ENCODE measurements at places on chromosomes 6 and 20.

DNA sequence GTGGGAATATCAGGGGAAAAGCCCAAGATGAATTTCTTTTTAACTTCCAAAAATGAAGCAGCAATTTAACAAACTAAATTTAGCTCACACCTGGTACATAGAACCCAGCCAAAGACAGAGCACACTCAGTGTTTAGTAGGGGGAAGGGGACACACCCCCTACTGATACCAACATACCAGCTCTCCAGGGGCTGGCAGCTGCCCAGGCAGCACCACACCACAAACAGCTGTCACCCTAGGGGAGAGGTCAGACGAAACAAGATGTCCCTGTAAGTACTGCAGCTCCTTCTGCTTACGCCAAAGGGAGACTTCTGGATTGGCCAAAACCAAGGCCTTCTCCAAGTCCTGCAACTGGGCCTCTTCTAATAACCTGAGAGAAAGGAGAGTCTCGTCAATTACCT is 26.0 kb downstream of the MDN1 start:
- DNase-seq, result no peak

DNA sequence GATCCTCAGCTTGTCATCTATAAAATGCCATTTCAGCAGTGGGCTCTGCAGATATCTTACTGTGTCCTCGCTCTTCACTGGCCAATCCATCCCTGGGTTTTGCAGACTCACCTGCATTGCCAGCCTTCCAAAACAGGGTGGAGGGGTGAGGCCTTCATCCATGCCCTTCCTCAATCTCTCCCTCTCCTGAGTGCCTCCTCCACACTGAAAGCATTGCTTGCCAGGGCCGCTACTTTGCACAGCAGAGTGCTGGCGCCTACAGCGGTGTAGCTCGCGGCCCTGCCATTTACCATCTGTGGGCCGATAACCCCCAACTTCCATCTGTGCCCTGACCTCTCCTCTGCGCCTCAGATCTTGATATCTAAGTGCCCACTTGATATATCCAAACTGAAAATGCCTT is 29.4 kb downstream of the TM9SF4 start:
- DNase-seq, result no peak

- no peak for DNase-seq
These were observed 72.2 kb downstream of the UST start for GRCh38 chr6:148818939-148819575.

DNA sequence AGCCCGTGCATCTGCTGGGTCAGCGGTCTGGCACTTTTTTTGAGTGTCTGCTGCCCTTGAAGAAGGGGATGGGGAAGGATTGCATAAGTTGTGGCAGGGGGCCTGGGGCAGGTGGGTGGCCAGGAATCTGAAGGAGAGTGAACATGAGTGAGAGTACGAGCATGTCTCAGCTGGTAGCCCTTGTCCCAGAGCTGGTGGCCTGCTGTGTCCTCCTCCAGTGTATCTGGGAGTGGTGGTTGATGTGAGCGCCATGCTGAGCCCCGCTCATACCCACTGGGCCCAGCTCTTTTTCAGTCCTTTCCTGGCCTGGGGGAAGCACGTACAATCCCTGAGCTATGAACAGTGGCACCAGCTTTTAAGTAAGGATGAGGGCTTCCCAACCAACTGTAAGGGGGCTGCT is 136.2 kb upstream of the AGPAT4 start:
- DNase-seq, result no peak

DNA sequence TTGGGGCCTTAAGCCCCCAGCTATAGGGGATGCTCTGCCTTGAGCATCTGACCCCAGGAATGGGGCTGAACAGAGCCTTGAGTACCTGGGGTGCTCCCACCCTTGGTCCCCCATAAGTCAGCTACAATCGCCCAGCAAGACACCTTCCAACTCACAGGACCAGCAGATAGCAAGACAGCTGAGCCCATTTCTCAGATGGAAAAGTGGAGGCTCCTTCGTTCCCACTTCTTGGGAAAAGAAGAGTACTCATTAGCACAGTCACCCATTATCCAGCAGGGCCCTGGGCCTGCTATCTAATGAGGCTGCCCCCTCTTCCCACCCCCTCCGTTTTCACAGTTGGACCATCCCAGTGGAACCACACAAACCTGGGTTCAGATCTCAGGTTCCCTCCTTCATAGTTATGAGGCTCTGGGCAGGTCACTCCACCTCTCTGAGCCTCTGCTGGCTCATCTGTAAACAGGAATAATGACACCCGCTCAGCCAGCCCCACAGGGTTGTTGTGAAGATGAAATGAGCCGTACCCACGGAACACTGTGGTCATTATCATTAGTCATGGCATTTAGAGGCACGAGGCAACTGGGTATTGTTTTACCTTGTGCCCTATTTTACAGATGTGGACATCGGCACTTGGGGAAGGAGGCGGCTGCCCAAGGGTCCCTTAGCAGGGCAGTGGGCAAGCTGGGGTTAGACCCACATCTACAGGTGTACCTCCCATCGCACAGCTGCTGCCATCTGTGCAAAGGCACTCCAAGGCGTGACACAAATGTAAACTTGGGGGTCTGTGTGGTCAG is 4.5 kb downstream of the LPIN3 start:
- DNase-seq, result no peak

- peak; percentile 1 for DNase-seq
These were observed 35.2 kb upstream of the STMND1 start for GRCh38 chr6:17066610-17067009.

GRCh38 chr6:167476844-167477595 is 152.1 kb downstream of the TTLL2 start:
- no peak for DNase-seq

DNA sequence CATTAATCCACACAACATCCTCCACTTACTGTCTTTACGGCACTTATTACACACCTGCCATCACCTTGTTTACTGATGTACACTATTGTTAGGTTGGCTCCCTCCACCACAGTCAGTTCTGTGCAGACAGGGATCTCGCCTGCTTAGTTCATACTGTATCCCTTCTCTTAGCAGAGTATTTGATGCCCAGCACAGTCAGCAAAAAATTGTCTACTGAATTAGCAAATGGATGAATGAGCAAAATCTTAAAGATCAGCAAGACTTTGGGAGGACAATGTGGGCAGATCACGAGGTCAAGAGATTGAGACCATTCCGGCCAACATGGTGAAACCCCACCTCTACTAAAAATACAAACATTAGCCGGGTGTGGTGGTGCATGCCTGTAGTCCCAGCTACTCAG is 109.8 kb upstream of the ATXN1 start:
- no peak for DNase-seq

DNA sequence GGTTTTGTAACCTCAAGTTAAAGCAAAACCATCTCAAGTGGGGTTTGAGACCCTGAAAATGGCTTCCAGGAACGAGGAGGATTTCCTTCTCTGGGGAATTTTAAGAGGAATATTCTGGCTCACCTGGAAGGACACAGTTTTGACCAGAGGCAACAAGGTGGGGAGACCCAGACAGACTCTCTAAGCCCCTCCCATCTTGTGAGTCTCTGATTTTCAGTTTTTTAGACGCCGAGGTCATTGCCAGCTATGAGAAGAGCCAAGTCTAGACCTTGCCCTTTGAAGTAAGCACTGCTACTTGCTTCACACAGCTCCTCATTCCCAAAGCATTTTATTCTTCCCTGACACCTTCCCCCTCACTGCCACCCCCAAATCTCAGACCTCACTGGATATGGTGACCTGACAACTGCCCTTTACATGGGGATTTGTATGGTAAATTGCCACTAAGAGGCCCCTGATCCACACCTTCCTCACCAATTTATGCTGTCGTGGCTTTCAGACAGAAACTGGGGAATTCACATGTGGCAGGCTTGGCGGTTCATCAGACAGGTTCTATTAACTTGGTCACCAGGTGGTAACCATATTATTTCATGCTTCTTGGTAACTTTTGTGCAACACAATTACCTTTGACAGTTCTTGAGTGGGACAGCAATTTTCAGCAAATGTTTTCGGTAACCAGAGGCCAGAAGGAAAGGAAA is 116.2 kb downstream of the ISM1 start:
- DNase-seq, result no peak

DNA sequence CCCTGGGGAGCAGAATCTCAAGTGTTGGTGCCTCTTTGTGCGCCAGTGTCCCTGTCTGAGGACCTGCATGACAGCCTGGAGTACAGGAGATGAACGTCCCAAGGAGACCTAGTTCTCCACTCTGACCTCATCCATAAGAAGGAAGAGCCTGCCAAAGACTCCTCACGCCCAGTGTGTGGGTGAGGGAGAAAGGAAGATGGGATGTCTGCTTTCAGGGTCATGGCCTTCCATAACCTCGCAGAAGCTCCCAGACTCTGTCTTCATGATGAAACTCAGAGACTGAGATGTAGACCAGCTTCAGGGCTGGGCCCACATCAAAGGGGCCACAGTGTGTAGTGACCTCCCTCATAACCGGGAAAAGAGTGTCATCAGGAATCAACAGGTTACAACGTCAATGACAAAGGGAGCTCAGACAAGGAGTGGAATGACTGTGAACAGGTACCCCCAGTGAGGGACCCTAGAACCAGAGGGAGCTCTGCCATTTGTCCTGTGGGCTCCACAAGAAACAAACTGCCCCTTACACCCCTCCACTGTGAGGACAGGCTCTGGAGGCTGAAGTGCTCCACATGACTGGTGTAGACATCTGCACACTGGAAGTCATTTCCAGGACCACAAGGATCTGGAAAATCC is 8.1 kb downstream of the HLA-DQB1 start:
- DNase-seq, result no peak

GRCh38 chr20:43746344-43747137 is 19.7 kb upstream of the GTSF1L start:
- DNase-seq, result no peak

- DNase-seq, result peak; percentile 85
These were observed 627.3 kb downstream of the UTRN start for GRCh38 chr6:144912474-144912873.

- DNase-seq, result no peak
These were observed 47.4 kb downstream of the MYB start for GRCh38 chr6:135228486-135228885.

GRCh38 chr6:72182337-72183246 is 296.2 kb downstream of the RIMS1 start:
- DNase-seq, result peak; percentile 43

DNA sequence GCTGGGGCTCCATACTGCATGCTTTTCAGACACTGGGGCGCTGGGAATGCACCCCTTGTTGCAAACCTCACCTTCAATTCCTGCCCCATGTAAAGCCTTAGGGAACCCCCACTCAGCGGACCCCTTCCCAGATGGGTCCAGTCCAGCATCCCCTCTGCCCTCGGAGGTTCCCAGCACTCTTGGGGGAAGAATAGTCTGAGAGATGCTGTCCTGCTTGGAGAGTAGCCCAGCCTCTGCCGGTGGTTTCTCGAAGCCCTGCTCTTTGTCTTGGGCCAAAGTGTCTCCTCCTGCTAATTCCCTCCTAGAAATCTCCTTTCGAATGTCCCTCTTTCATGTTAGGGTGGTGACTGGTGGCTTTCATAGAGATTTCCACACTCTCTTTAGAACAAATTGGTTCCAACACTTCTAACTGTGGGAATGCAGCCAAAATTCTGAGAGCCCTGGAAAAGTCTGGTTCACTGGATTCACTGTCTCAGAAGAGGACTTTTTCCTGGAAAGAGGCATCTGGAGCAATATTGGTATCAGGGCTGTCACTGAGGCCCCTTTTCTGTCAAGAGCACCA is 24.9 kb upstream of the SULF2 start:
- DNase-seq, result no peak

DNA sequence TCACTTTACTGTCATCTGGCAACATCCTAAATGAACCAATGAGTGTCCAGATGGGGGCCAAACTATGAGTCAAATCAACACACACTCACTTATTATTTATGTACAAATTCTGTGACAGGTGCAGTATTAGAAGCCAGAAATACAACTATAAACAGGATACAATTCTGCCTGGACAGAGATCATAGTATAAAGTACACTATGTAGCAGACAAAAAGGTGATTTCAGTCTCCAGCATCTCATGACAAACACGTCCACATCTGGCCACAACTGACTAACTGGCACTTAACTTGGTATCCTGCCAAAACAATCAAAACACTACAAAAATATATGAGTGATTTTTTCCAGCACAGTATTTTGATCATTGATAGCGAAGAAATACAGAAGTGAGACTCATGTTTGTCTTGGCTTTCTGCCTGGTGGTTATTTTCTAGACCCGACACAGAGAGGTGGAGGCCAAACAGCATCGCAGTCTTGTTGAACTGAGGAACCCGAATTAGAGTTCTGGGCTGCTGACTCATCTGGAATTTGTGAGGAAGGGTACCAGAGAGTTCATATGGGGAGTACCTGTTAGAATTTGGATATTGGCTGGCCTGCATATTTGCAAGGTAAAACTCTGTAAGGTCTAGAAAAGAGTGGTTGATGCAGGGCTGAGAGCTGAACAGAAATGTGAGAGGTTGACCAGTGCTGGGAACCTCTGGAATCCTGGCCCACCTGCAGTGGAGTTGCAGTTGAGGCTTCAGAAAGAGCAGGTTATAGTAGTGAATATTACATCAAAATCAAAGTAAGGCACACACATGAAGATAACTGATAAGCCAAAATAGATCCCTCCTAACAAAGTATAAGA is 475.2 kb downstream of the PTPRT start:
- no peak for DNase-seq

DNA sequence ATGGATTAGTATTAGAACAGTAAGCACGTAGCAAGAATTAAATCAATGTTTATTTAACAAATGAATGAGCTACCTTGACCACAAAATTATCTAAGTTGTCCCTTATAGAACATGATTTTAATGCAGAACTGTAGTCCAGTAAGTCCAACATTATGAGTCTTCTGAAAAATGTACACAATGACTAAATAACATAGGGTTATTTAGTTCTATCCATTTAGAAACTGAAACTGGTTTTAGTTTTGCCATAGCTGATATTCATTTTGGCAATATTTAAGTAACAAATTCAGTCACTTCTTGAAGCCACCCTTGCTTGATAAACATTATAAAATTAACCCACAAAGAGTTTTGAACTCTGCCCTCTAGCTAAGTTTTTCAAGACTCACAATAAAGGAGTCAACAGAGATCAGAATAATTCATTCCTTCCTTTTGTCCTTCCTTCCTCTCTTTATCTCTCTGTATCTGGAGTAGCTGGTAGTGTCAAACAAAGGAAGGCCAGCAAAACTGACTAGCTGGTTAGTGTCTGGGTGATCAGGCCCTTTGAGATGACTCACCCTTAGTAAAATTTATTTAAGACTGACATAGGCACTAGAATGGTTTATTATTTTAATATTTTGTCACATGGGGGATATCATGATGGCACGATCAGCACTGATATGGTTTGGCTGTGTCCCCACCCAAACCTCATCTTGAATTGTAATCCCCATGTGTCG is 115.1 kb downstream of the BTBD9 start:
- peak; percentile 10 for DNase-seq

- DNase-seq, result no peak
These were observed 45.3 kb upstream of the IER3 start for GRCh38 chr6:30789606-30790005.

DNA sequence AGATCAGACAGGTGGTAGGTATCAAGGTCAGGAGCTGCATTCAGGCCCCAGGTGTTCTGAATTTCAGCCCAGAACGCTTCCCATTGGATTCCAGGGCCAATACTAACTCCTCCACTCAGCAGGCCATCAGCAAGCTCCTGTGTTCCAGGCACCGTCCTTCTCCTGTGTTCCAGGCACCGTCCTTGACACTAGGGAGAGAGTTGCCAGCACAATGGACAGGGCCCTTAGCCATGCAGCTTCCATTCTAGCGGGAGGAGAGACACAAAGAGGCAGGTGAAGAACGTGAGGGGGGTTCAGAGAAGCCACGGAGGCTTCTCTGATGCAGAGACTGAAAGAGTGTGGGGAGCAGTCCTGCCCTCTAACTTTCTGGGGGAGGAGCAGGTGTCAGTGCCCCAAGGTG is 77.7 kb downstream of the FOXC1 start:
- DNase-seq, result no peak

Data from foreskin fibroblast (primary cell).